ENCODE measurements at places on chromosomes 1 and 21.

DNA sequence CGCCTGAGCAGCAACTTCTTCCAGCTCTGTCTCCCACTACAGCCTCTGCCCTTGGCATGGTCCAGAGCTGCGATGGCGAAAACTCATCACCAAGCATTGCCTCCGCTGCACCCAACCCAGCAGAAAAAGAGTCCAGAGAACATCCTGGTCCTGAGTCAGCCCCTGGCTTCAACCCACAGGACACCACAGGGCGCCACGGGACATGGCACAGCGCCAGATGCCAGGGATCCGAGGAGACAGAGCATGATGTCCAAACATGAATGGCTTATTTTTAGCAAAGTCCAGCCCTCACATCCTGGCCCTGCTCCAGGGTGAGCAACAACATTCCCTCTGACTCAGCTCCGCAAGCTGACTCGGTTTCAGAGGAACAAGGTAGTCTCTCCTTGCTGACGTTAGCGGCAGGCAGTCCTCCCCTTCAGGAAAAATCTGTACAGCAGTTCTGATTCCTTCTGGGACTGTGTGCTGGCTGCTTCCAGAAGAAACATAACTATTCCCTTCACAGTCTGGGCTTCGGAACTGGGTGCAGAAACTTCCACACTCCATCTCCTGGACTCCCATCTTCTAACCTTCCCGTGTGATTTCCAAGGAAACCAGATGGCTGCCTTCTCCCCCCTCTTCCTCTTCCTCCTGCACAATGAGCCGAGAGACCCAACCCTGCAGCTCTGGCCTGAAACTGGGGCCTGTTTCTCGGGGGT lies 131.3 kb downstream of the TOMM20 start:
- no peak for DNase-seq

DNA sequence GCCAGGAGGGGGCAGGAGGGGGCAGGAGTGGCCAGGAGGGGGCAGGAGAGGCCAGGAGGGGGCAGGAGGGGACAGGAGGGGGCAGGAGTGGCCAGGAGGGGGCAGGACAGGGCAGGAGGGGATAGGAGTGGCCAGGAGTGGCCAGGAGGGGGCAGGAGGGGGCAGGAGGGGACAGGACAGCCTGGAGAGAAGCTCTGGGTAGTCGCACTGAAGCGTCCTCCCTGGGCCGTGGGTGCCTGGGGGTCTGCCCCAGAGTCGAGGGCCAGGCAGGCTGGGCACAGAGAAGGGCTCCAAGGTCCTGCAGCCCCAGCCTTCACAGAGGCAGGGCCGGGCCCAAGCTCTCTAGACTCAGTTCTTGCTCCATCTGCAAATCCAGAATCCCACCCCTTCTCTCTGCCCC lies 22.9 kb downstream of the MEGF6 start:
- DNase-seq = no peak

- no peak for DNase-seq
These were observed 7.7 kb upstream of the SPATC1L start for GRCh38 chr21:46191686-46192575.

- DNase-seq = no peak
These were observed 37.5 kb upstream of the RUNX3 start for GRCh38 chr1:24967555-24967954.

DNA sequence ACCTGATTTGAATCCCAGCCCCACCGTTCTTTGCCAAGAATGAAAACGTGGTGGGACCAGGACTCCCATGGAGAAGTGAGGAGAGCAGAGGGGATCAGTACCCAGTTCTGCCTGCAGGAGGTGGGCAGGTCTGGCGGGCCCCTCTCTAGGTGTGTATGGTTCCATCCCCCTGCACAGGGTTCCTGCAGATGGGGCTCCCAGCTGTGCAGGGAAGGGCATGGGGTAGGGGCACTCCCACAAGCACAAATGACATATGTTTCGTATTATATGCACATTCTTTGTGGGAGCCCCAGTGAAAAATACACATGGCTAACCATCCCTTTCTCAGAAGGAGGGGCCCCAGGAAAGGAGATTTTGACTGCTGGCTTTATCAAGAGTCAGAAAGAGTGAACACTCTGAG lies 144.6 kb downstream of the PLPP3 start:
- DNase-seq = no peak

DNA sequence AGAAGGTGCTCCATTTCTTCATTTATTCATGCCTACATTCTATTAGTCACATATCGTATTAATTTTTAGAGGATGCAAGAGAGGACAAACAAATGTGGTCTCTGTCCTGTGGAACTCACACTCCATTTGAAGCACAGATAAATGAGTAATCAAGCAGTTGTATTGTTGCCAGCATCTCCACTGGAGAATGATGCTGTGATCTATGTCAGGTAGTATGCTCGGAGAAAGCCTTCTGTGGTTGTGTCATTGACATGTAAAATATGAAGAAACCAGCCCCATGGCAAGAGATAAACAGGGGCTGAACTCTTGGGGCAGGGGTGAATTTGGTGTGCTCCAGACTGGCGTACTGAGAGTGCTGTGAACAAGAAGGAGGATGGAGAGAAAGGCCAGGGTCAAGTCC lies 101.2 kb downstream of the FASLG start:
- DNase-seq = no peak

DNA sequence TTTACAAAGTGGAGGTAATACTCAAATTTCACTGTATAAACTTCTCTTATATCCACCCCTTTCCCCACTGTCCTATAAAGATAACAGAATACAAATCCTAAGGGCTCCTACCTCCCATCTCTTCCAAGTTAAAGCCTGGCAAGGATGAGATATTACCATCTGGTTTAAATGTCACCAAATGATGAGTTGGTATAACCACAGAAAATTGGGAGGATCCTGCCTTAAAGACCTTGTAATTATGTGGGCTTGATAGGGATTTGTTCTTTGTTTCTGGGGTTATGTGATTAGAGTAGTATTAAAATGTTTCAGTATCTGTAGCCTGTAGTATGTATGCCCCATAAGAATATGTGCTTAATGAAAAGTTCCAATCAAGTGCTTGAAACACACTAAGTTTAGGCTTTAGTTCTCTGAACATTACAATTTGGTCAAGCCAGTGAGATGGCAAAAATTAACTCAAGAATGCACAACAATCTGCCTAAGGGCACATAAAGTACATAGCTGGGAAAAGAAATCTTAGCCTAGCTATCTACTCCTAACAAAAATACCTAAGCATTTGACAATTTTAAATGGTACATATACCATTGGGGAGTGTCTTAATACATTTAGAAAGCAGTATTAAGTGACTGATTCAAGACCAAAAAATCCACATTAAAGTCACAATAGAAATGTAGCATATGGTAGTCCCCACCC lies 14.0 kb downstream of the KDM5B start:
- DNase-seq = no peak

DNA sequence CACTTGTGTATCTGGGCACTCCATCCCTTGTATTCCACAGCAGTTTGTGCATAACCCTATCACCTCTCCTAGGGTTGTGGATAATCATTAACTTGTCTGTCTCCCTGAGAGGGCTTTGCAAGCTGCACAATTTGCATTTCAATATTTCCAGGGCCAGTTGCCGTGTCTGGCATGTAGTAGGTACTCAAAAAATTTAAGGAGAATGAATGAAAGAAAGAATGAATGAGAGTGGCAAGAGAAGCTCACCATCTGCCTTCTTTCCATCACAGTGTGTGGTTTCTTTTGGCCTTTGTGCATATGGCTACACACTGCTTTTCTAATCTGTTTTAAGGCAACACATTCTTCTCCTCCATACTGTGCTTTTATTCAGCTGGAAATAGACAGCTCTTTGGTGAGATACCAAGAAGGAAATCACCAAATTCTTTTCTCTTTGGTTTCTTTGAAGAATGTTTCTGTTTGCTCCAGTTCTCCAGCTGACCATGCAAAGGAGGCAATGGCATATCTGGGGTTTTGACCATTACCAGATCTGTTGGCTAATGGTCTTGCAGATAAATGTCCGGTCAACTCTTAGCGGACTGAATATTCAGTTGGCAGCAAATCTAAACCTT lies 49.4 kb downstream of the NGF start:
- DNase-seq = no peak

DNA sequence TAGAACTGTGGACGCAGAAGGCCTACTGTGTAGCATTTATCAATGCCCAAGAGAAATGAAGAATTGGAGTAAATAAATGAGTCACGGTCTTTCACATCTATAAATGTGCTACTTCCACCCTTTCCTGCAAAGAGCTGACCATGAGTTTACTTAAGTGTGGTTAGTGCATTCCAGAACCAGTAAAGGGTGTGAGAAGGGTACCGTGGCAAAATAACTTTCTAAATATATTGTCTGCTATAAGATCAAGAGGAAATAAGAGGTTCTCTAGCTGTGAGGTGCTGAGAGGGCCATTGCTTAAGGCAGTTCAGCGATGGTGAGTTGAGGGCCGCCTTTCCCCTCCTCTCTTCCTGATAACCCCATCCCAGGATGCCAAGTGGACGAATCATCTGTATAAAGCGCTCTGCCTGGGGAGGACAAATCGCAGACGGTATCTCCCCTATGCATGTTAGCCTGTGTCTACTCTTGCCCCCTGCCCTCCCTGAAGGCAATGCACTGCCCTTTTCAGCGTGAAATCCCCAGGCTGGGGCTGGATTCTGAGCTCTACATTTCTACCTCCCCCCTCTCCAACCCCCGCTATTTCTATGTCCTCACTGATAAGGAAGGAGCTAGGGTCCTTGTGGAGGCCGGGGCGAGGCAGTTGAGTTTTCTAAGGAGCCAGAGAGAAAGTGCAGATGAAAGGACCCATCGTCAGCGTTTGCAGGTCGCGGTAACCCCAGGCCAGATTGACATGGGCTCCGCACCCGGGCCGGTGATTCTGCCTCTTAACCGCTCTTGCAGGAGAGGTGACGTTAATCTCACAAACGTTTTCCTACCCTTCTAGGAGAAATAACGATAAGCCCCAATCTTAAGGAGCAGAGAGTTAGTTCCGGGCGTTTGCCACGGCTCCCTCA lies 1.5 kb upstream of the NCAM2 start:
- DNase-seq = no peak

DNA sequence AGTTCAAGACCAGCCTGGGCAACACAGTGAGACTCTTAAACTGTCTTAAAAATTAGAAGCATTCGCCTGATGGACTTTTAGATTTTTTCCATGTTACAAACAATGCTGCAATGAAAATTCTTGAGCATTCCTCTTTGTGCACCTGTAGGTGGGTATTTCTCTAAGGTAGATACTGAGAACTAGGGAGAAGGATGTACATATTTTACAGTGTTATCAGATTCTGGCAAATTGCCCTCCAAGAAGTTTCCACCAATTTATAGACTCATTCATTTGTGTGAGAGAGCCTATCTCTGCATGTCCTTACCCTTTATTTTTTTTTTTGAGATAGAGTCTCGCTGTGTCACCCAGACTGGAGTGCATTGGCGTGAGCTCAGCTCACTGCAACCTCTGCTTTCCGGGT lies 12.3 kb upstream of the LEFTY2 start:
- no peak for DNase-seq

DNA sequence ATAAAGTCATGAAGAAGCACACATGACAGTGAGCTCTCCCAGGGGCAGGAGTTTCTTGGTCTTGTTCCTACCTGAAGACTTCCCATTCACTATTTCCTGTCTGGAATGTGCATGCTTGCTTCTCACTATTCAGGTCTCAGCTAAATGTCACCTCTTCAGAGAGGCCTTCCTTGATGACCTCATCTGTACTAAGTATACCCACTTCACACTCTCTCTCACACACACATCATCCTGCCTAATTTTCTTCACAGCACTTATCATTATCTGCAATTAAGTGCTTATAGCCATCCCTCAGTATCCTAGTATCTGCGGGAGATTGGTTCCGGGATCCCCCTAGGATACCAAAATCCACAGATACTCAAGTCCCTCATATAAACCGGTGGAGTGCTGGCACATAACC lies 146.4 kb upstream of the IVNS1ABP start:
- no peak for DNase-seq

DNA sequence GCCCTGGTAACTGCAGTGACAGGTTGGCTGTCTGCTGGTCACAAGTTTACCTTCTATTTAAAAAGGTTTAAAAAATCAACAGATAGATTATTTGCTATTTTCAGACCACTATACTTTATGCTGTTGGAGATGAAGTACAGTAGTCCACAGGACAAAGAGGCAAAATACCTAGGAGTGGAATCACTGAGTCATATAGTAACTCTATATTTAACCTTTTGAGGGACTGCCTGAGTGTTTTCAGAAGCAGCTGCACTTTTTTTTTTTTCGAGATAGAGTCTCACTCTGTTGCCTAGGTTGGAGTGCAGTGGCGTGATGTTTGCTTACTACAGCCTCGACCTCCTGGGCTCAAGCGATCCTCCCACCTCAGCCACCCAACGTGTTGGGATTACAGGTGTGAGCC lies 11.7 kb downstream of the CNIH4 start:
- DNase-seq = no peak

- DNase-seq = no peak
These were observed 61.5 kb downstream of the TNN start for GRCh38 chr1:175129182-175129581.

- no peak for DNase-seq
These were observed 134.2 kb upstream of the TNFSF4 start for GRCh38 chr1:173341307-173341706.

GRCh38 chr1:201481004-201481380 lies 12.0 kb upstream of the PHLDA3 start:
- DNase-seq = no peak

DNA sequence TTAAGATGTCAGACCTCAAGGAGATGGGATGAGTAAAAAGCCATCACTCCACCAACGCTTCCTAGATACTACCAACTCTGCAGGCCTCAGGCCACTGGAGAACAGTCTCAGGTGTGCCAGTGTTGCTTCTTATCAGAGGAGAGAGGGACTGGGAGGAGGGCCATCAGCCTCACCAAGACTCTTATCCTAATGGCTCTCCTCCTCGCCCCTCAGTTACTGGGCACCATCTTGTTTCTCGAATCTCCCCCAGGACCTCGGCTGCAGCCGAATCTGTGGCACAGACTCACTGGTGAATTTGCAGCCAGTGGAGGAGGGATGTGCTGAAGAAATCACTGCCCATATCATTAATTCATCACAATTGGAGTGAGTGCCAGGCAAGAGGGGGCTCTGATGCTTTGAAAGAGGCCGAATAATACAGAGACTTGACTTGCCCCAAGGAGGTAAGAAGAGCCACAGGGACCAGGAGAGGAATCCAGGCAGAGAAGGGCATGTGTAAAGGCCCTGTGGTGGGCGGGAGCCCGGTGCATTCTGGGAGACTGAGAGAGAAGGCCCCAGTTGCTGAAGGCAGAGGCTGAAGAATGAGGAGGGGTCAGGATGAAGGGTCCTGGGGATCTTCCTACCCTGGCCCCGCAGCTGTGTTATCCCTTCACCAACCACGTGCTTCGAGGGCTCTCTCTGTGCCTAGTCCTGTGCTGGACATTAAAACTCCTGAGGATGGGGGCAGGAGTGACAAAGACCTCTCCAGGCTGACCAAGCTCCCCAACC lies 129.8 kb downstream of the PTPRU start:
- DNase-seq = no peak

DNA sequence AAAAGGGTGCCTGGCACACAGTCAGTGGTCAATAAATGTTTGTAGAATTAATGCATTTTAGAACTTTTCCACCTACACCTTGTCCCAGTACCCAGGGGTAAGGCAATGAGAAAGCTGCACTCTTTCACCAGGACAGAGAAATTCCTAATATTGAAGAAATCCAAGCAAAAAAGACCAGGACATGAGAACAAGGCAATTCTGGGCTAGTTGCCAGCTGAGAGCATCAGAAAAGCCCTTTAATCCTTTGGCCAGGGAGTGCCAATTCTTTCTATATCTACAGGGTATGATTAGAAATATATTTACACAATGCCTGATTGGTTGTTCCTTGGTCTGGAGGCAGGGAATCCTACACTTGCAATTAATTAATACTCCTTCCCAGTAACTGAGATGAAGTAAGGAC lies 492.4 kb upstream of the NFIA start:
- DNase-seq = no peak

GRCh38 chr1:86151427-86151826 lies 5.1 kb downstream of the COL24A1 start:
- no peak for DNase-seq
